ENCODE measurements at places on chromosomes 1 and 21.

DNA sequence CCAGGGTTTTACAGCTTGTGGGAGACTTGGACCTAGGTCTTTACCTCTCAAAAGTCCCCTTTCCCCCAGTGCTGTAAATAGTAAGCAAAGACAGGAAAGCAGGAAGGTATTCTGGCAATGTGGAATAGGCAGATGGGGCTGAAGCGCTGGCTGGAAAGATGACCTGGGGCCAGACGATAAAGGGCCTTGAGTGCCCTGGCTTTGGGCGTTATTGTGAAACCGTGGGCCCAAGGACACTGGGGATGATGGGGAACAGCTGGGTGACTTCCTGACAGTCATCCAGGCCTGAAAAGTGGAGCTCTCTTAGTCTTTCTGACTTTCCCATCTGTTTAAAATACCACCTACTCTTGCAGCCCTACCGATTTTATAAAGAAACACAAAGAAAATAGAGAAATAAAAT is 16.3 kb downstream of the URB2 start:
- DNase-seq: peak; percentile 28

DNA sequence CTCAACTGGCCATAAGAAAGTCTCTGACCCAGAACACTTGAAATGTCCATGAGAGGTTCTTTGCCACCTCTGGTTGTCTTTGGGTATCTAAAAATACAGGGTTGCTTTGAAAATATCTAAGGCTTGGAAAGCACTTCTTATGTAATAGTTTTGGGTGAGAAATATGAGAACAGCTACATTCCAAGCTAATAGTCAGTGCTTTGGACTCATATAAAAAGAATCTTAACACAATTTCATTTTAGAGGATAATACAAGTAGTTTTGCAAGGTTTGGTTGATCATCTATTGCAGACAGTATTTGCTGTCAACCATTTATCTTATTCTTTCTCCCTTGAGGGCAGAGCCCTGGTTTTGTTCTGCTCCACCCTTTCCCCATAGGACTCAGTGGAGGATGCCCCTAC is 207.5 kb downstream of the KCNK2 start:
- DNase-seq: no peak

GRCh38 chr1:14804626-14805025 is 206.1 kb downstream of the KAZN start:
- no peak for DNase-seq

GRCh38 chr21:44630440-44630839 is 3.5 kb downstream of the KRTAP10-9 start:
- DNase-seq: no peak

DNA sequence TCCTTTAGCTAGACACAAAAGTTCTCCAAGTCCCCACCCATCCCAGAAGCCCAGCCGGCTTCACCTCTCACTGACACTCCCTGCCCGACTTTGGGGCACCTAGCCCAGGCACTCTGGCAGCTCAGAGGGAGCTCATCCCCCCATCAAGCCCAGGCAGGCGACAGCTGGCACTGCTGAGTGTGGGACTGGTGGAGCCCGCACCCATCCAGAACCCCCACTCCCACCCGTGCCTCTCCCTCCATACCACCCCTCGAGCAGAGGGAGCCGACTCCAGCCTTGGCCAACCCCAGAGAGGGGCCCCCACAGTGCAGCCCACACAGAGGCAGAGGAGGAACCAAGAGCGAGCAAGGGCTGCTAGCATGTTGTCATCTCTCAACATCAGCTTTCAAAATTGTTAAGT is 658.6 kb downstream of the AMY1C start:
- DNase-seq: no peak

GRCh38 chr1:210505601-210506496 is 177.1 kb downstream of the HHAT start:
- DNase-seq: no peak

DNA sequence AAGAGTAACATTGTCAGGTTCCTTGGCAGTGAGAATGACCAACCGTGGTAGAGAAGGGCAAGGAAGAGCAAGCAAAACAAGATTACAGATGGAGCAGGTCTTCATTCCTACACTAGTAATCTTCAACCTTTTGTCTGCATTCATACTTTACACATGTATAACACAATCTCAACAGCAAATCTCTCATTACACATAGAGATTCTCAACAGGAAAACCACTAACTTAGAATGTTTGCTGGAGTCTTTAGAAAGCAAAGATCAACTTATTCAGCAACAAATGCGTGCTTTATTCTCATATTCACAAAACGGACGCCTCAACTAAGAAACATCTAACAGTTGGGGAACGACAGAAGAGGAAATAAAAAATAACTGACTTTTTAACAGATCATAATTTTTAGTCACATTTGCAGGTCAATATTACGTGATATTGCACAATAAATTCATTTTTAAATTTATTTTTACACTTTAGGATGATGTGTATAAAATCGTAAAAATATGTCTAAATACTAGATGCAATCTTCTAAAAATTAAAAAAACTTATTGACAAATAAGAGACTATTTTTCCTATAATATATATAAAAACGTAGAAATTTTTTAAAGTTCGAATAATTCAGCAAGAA is 82.9 kb downstream of the ARID4B start:
- no peak for DNase-seq

GRCh38 chr1:91768786-91769725 is 116.9 kb downstream of the TGFBR3 start:
- DNase-seq: no peak

DNA sequence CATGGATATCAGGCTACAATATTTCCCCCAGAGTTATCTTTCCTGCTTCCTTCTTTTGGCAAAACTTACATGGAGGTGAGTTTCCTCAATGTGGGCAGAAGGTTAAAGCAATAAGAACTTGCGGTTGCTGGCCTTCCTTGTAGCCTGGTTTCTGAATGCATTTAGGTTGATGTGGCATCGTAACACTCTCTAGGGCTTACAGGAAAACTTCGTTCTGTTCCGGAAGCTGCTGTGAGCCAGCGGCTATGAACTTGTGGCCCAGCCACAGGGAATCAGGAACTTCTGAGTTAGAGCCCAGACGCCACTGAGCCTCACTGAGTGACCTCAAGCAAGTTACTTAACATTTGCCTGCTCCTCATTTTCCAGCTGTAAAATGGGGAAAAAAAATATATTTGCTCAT is 623.4 kb upstream of the ADAMTS5 start:
- DNase-seq: no peak

DNA sequence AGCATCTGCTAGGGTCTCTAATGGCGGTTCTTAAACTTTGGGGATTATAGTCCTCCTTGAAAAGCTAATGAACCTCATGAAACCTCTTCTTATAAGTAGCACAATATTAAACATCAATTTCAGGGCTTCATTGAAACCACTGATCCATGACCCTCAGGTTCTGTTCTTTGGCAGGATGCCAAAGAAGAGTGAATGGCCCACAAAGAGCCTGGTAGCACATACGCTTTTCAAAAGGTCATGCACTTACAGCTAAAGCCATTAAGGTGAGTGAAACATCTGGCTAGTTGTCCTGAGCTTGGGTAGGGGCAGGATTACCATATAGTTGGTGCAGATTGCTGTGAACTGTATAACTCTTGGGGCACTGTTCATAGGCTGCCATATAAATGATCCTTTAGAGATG is 42.3 kb downstream of the MDM4 start:
- DNase-seq: no peak

GRCh38 chr1:232951180-232951579 is 769 bp downstream of the NTPCR start:
- peak; percentile 38 for DNase-seq

DNA sequence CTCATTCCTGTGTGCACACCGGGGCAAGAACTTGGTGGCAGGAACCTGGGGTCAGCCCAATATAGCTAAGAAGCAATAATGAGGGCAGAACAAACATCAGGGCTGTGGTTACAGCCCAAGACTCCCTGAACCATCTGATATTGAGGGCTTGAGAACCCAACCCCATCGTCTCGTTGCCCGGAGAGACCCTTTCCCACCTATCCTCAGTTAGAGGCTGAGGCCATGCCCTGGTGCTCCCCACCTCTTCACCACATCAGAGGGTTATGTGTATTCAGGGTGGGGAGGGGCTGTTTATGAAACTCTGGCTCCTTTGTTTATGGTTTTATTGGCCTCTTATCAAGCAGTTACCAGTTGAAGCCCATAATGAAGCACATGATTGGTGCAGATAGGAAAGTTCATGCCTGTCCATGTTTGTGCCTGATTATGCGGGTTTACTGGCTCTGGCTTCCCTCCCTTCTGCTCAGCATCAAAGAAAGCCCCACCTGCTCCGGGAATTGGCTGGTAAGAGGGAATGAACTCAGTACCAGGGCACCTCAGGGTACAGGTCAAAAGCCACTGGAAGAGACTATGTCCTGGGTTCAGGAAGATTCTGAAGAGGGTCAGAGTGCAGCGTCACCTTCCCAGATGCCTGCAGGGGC is 14.5 kb downstream of the NUAK2 start:
- DNase-seq: no peak

DNA sequence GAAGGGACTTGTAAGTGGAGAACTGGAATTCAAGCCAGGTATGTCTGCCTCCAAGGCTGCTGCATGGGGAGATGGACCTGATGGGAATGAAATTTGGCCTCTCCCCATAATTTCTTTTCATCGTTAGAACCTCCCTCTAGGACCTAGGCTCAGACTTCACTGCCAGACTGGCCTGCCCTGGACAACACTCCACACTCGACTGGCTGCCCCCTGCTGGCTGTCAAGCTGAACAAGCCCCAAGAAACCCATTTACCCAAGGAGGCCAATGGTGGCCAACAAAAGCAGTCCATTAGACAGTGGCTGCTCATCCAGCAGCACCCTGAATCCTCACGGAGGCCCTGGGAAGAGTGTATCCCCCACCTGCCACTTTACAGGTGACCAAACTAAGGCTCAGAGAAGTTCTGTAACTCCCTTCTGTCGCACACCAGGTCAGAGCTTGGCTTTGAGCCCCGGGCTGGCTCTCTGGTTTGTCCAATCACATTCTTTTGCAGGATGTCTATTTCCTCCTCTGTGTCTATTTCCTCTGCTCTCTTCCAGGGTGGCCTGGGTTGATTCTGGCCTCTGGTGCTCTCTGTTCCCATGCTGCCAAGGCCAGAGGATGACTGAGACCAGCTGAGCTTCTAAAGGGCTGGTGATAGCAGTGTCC is 3.8 kb downstream of the RNF186 start:
- DNase-seq: peak; percentile 44

DNA sequence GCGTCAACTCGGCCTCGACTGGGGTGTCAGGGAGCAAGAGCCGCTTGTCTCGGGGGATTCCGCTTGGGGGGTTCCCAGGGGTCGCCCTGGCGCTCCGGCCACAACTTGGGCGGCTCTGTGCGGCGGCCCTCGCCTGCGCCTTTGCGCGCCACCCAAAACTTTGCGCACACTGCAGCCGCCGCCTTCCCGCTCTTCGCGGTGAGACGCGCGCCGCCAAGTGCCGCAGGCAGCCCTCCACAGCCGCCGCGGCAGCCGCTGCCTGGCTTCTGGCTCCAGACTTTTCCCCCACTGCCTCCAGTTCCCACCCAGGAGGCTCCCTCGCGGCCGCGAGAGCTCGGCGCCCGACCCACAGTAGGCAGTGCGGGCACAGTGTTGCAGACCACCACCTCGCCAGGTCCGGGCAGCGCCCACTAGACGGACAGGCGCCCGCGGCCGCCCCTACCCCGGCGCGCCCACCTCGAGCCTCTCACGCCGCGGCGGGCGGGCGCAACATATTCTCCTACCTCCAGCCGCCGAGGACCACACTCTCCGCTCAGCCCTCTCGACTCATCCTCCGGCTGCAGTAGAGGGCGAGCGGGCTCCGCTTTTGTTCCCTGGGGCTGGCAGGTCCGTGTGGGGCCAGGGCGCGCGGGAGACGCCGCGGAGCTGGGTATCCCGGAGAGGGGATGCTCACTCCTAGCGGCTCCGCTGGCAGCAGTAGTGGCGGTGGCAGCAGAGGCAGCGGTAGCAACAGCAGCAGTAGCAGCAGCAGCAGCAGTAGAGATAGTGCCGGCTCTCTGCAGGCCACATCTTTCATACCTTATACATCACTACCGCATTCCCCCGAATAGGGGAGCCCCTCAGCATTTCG is 296.6 kb downstream of the OMA1 start:
- peak; percentile 8 for DNase-seq

GRCh38 chr1:41751804-41752513 is 166.8 kb downstream of the HIVEP3 start:
- DNase-seq: peak; percentile 47

DNA sequence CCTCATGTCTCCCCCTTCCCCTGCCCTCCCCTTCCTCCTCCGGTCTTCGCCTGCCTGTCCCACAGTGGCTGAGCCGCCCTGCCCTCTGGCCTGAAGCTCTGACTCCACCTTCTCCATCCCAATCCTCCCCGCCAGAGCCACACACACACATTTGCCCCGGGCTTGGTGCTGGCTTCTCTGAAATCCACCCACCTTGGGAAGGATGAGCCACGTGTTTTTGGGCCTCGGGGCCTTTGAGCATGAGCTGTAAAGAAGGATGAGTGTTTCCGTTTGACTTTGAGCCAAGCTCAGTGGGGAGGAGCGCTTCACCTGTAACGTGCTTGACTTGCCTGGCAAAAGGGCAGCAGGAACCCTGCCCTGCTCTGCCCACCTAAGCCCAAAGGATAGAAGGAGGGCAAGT is 295.1 kb downstream of the SIPA1L2 start:
- no peak for DNase-seq

DNA sequence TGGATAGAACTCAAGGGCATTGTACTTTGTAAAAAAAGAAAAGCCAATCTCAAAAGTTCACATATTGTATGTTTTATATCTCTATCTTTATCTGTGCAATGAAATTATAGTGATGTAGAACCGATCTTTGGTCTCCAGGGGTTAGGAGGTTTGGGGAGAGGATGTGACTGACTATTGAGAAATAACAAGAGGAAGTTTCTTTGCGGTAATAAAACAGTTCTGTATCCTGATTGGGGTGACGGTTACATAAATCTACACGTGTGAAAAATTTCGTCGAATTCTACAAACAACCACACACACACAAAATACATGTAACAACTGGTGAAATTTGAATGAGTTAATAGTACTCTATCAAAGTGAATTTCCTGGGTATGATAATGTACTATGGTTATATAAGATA is 10.6 kb upstream of the OR2T33 start:
- DNase-seq: no peak

GRCh38 chr1:3011631-3012455 is 9.4 kb upstream of the ACTRT2 start:
- no peak for DNase-seq

GRCh38 chr1:155968670-155969069 is 9.7 kb downstream of the ARHGEF2 start:
- no peak for DNase-seq

GRCh38 chr1:226498640-226499008 is 49.9 kb upstream of the STUM start:
- DNase-seq: no peak

- DNase-seq: no peak
Observed at GRCh38 chr21:40466893-40467483, 380.0 kb downstream of the DSCAM start.

DNA sequence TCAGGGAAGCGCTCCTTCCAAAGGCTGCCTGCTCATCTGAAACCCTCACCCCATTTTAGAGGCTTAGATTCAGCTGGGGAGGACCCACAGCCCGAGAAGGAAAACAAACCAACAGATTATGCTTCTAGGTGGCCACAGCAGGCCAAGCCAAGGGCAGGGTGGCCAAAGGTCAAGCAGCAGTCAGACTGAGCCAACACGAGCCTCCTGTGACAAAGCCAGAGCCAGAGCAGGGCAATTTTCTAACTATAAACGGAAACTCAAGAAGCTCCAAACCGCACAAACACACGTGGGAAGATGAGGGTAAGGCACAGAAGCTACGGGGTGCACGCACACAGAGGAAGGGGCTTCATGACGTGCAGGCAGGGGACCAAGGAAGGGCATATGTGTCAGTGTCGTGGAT is 64.1 kb downstream of the PLEKHA6 start:
- peak; percentile 79 for DNase-seq

- DNase-seq: no peak
Observed at GRCh38 chr1:206833801-206834200, 31.6 kb upstream of the IL20 start.
